ENCODE measurements at places on chromosomes 5 and 9.

- no peak for DNase-seq
Measured at GRCh38 chr9:122218071-122218934, 10.5 kb downstream of the LHX6 start.

DNA sequence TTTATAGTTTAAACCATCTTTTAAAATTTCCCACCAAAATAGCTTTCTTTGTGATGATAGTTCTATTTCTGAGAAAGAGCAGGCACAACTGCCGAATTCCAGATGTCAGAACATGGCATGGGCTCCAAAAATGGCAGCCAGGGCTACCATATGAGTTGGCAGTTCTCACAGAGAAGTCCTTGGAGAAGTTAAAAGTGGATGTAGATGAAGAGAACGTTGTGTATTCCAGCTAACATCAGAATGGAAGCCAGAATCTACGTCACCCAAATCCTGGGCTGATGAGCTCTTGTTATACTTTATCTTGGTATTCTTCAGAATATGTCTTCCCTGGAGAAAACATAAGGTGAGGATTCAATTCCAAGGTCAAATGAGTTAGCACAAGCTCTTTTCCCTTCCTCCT, 66.9 kb upstream of the BASP1 start:
- DNase-seq, result no peak

GRCh38 chr5:102713682-102714231, 41.3 kb upstream of the PAM start:
- no peak for DNase-seq

GRCh38 chr5:173016598-173017046, 33.1 kb downstream of the ATP6V0E1 start:
- no peak for DNase-seq

DNA sequence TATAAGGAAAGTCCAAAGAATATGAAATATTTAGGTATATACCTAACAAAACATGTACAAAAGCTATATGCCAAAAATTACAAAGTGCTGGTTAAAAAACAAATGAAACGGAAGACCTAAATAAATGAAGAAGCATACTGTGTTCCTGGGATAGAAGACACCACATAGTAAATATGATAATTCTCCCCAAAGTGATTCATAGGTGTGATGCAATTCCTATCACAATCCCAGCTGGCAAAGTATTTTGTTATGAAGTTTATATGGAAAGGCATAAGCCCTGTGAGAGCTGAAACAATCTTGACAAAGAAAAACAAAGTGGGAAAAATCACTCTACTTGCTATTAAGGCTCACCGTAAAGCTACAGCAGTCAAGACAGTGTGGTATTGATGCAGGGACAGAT, 2.6 kb upstream of the SMIM23 start:
- DNase-seq, result no peak

DNA sequence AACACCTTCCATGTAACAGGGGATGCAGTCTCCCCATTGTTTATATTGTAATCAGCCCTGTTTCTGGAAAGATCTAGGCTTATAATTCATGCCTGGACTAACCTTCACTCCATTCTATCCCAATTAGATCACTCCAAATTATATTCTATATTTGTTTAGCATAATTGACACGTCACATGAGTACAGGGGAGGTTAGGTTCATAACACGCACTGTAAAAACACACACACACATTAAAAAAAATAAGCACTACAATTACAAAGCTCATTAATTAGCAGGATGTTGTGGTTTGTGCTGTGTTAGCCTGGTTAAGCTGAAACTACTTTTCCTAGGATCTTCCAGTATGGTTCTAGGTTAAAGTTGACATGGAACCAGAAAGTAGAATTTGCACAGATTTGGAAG, 126.0 kb downstream of the MLLT3 start:
- no peak for DNase-seq

GRCh38 chr5:95925939-95926338, 35.7 kb downstream of the ELL2 start:
- no peak for DNase-seq

GRCh38 chr5:72537166-72537565, 30.0 kb upstream of the ZNF366 start:
- no peak for DNase-seq

- DNase-seq, result no peak
Measured at GRCh38 chr9:14957109-14957508, 46.9 kb upstream of the FREM1 start.
